CD4-positive, alpha-beta T cell treated with Interleukin-6 at 100 ng/mL for 8 hours (primary cell): ENCODE measurements at places on chromosomes 7 and 10.

DNA sequence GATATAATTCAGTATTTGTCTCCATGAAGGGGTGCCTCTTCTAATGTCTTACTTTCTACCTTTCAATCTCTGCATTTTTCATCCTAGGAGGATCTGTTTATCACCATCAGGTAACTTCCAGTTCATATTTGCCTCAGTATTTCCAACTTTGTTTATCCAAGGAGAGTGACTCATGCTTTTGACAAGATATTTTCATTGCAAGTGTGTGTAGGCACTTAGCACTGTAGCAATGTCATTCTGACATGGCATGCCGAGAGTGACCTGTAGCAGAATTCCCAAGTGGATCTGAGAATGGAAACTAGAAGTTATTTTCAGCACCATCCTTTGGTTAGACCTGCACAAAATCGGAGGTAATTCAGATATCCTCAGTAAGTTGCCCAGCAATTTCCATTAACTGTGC lies 129.9 kb downstream of the INHBA start:
- DNase-seq = no peak

DNA sequence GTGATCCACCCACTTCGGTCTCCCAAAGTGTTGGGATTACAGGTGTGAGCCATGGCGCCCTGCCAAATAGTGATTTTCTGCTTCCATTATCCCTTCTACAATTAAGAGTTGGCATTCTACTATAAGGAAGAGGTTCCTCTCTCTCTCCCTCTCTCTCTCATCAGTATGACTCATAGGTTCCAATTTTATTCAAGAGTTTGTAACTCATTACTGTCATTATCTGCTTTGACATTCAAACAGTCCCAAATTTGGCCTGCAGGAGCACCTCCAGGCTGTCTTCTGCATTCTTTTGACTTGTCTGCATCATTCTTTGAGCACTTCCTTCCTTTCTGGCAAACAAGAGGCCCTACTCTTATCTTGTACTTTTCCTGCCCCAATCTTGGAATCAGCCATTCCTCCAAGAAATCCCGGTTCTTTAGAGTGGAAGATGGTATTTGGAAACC lies 33.2 kb upstream of the CALU start:
- DNase-seq = no peak

GRCh38 chr7:91103363-91103762 lies 160.9 kb upstream of the FZD1 start:
- DNase-seq = no peak

- no peak for DNase-seq
Measured at GRCh38 chr7:73820013-73820412, 10.8 kb upstream of the CLDN4 start.
